ENCODE measurements at places on chromosomes 7 and 10.

DNA sequence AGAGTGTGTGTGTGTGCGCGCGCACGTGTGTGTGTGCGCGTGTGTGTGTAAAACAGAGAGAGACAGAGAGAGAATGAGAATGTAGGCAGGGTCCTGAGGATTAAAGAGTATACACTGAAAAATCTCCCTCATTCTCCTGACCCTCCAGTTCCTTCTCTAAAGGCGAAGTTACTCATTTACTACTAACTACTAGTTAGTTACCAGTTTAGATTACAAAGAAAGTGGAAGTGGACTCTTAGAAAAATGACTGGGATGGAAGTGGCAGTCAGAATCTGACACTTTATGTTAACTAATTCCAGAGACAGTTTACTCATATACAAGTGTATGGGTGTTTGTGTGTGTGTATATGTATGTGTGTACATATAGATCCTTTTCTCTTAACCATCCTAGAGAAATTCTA, 146.5 kb upstream of the LRRN3 start:
- no peak for DNase-seq

DNA sequence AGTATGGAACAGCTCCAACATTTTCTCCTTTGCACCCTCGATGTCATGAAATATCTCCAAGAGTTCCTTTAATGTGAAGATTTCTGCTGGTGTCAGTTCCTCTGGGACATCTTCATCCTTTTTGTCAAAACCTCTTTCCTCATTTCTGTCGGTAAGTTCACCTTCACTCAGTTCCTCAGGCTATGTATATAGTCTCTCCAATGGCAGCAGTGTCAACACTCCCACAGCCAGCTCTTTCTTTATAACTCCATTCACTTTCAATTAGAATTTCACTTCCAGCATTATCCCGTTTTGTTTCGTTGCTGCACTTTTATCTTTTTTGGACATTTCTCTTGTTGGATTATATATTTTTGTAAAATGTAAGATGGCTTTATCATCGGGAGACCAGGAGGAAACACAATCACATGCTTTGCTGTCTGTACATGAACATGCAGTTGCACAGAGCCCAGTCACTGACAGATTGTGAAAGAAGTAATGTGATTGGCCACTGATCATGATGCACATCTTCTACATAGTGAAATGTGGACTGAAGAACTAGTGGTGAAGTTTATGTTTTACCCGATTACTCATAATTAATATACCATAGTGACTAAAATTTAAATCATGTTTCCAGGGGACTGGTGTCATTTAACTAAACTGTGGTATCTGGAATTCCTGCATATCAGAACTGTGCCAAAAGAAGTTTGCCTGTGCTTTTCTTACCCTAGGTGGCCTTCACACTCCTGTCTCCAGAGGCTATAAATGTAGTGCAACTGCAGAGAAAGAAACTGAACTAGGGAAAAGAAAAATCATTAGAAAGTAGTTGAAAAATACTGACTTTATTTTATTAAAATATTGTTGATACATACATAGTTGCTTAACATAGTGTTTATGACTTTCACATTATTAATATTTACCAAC, 289.6 kb downstream of the PPP1R3A start:
- DNase-seq: no peak

- no peak for DNase-seq
Measured at GRCh38 chr10:104630731-104631130, 10.4 kb upstream of the SORCS3 start.

DNA sequence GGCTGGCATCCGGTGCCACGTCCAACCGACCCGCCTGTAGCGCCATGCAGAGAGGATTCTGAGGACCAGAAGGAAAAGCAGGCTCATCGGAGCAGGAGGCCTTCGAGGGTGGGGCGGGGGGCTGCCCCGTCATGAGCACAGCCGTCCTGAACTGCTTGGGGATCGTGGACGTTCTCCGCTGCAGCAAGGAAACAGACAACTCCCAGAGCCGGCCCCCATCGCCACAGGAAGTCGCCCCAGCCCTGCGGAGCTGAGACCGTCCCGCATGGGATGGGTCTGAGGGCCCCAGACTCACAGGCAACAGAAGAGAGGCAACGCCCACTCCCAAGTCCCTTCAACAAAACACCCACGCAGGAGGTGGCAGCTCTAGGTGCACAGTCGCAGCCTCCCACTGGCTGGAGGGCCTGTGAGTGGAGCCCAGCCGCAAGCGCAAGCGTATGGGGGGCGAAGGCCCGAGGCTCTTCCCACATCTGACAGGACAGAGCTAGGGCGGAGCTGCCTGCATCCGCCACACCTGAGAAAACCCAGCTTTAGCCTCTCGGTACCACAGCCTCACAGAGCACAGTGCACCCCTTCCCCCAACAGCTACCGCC, 64.7 kb upstream of the TNRC18 start:
- no peak for DNase-seq

- no peak for DNase-seq
Measured at GRCh38 chr7:100369105-100369504, 4.2 kb upstream of the PILRA start.

DNA sequence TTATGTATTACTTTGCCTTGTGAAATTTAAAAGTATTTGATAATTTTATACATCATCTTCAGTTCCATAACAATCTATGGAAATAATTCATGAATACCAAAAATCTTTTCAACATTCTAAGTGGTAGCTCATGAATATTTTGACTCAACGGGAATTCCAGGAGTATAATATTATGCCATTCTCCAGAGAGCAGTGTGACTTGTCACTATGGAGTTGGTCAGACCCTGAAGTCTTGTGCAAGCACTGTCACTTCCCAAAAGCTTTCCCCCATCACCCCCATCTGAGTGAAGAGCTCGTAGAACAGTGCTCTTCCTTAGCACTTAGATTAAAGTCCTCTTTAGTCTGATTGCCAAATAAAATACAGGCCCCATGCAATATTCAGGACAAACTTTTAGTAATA, 29.4 kb upstream of the CCNJ start:
- no peak for DNase-seq

DNA sequence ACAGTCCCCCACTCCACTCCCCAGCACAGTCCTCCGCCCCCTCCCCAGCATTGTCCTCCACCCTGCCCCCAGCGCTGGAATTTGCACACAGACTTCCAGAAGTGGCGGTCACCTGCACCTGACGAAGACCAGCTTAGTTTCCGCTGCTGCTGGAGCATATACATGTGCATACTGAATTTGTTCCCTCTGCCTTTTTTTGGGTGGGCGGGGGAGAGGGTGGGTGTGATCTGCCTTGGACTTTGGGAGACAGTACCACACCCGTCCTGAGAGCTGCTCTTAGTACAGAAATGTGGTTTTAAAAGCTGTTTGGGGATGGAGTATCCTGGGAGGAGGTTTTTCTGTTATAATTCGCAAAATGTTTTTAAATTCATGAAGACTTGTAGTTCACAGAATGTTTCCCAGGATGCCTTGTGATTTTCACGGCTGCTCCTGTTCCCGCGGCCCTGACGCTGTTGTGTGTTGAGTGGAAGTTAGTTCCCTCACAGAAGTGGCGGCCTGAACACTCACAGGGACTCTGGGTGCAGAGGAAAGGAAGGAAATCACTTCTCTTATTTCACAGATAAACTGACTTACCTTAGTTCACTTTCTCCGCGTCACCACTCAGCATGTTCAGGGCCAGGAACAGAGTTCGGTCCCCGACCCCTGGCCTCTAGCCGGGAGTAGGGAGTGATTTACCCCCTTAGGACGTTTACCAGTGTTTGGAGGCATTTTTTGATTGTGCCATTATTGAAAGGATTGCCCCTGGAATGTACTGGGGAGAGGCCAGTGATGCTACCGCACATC, 18.6 kb downstream of the PFKP start:
- no peak for DNase-seq

DNA sequence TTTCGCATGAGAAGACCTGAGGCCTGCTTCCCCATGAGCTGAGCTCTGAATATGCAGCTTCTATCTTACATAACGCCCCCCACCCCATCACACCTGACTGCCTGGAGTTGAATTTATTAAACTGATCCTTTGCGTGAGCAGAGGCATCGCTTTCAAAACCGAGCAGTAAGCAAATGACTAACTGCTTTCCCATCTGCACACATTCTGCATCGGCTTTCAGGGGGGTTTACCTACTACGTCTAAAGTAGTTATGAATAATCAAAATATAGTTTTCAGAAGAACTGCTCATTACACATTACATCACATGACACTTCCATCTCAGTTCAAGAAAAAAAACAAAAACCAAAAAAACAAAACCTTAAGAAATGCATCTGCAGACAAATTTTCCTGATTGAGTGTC, 54.7 kb upstream of the EGR2 start:
- no peak for DNase-seq

DNA sequence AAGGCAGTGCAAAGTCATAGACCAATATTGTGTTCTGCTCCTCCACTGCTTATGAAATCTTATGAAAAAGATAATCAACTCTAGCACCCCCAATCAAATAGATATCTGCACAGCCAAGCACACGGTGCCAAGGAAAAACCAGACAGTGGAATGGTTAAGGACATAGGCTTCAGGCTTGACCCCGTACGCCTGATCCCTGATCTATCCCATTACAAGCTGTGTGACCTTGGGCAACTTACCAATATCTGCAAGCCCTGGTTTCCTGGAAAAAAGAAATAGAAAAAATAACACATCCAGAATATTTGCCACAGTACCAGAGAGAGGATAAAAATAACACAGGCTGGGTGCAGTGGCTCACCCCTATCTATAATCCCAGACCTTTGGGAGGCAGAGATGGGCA, 56.9 kb downstream of the GRB10 start:
- no peak for DNase-seq

DNA sequence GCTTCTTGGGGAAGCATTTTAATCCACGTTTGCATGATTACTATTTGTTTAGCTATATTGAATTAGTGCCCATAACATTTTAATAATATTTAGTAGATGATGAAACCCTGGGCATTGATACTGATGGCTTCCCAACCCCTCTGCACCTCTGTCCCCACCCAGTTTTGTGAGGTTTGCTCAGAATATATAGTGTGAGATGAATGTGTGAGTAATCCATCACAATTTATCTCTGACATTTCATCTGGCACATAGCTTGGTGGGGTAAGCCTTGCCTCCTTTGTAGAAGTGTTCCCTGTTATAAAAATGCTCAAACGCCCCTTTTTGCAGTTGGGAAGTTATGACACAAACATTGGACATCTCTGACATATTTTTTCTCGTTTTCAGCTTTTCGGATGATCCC, 104.2 kb downstream of the WNT2 start:
- DNase-seq: no peak
